ENCODE measurements at places on chromosomes 3 and 15.

DNA sequence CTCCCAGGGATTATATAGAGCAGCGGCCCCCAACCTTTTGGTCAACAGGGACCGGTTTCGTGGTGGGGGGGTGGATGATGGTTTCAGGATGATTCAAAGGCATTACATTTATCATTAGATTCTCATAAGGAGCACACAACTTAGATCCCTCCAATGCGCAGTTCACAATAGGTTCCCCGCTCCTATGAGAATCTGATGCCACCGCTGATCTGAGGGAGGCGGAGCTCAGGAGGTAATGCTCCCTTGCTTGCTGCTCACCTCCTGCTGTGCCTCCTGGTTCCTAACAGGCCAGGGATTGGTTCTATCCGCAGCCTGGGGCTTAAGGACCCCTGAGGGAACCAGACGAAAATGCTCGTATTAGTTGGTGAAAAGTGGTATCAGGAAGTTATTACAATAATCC, 1.3 kb upstream of the HACD2 start:
- peak; percentile 12 for DNase-seq

GRCh38 chr3:47504113-47504512, 9.4 kb downstream of the ELP6 start:
- no peak for DNase-seq

DNA sequence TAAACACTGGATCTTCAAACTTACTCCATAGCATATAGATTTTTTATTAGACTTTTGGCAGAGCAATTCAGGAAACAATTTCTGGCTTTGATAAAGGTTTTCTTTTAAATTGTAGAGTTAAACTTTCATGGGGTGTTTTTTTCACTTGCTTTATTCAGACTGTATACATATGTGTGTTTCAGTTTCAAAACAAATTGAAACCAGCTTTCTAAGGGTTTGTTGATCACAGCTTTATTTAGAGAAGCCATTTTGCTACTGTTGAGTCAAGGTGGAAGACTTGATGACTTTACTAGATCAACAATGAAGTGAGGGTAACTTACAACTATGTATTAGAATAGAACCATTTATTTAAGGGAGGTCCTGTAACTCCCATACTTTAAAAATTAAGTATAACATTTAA, 6.2 kb downstream of the UBE2E1 start:
- no peak for DNase-seq

DNA sequence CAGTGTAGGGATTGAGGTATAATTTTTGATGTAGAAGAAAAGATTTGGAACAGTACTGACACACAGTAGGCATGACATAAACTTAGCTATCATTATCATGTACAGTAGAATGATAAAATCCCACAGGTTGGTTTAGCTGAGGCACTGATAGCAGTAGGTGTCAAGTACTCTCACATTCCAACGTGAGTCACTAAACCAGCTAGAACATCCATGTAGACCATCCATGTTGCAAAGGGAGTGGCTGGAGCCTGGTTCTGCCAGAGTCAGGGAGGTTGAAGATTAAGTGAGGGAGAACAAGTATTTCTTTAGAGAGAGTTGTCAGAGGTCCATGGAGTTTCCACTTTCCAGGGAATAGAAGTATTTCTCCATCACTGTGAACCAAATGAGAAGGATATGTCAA, 157.2 kb upstream of the TMEM108 start:
- DNase-seq, result no peak

DNA sequence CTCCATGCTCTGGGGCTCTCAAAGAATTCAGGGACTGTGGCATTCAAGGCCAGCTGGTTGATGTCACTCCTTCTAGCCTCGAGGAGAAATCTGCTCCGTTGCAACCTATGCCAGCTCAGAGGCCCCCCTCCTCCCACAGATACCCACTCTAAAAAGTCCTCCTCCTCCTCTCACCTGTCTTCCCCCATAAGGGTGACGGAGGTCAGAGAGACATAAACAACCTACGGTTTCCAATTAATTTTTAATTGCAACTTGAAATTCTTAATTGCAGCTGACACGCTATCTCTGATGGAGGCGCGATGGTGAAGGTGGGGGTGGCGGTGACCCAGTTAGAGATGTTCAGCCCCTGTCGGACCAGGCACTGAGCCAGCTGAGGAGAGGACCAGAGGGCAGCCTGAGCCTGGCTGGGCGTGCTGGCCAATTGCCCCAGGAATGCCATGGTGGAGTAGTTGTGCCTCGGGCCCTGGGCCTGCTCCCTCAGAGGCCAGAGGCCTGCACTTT, 43.2 kb upstream of the INSYN1 start:
- DNase-seq, result no peak

GRCh38 chr3:148366743-148367410, 330.8 kb upstream of the AGTR1 start:
- DNase-seq, result peak; percentile 18

DNA sequence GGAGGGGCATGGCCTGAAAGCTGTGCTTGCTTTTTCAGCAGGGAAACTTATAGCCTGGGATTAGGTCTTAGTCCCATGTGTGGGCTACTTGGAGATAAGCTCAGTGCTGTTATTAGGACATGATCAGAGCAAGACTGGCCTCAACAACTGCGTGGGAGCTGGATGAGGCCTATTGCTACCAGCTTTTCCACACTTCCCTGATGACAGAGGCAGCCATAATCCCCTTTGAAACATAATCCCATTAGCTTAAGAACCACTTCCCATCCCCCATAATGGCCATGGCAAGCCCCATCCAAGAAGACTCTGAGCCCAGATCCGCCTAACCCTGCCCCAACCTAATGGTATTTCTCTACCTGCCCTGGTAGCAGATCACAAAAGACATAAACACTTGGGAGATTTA, 26.6 kb upstream of the GK5 start:
- no peak for DNase-seq

DNA sequence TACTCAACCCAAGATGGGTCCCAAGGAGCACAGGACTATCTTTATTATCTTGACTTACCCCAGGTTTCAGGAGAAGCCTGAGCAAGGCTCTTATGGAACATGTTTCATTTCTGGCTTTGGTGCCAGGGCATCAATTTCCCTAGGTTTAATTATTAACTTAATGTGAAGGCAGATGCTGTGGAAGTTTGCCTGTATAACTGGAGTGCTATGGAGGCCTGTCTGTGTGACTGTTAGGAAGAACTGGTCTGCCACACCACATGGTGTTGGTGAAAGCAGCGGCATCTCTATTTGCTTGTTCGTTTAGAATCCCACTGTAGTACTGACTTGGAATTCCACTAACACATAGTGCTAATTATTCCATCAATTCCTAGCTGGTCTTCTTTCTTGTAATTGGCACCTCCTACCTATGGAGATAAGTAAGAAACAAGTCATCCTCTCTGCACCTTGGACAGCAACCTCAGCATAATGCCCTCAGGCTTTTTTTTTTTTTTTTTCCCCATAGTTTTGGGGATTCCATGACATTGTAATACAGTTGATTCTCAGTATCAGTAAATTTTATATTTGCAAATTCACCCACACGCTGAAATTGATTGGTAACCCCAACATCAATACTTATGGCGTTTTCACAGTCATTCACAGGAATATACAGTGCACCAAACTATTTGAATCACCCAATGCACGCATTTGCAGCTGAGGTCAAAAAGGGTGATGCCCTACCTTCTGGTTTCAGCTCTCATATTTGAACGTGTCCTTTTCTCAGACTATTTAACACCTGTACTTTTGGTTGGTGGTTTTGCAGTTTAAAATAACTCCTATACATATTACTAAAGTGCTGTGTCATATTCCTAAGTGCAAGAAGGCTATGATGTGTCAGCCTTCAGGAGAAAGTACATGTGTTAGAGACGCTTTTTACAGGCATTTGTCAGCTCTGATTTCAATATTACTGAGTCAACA, 772.8 kb upstream of the LMCD1 start:
- no peak for DNase-seq

DNA sequence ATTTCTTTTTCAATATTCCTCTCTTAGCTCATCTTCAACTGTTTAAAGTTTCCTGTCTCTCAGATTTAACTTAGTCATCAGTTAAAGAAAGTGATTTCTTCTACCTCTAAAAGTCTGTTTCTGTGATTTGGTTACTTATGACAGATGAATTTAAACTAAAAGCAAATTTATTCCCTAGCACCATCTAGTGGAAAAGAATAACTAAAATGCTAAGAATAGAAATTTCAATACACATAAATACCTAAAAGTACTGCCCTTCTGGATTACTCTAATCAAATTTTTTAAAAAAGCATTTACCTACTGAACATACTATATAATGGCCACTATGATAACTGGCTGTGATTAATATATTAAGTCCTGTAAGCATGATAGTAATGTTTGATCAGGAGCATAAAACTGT, 14.0 kb upstream of the ZCWPW2 start:
- DNase-seq, result no peak

DNA sequence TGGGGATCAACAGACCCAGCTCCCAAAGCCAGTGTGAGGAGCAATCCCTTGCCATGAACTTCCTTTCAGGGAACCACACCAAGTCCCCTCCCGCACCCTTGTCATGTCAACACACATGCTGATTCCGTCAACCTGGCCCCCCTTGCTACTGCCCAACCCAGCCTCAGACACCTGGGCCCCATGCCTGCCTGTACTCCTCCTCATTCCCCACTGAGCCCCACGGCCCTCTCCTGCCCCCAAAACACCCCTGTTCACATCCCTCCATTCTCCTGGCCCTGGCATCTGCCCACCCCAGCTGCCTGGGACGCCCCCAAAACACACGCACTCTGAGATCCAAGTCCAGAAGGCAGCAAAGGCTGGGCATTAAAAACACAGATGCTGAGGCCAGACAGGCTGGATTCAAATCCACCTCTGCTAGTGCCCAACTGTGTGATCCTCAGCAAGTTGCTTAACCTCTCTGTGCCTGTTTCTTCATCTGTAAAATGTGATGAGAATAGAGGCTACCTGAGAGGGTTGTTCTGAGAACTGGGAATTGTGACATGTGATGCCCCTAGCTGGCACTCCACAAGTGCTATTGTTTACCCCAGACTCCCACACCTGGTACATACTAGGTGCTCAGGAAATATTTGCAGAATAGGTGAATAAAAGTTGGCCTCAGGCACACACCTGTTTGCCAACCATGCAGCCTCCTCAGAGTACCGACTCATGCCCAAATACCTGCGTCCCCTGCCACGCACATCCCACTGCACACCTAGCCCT, 2.3 kb downstream of the PLXND1 start:
- no peak for DNase-seq

GRCh38 chr15:37038716-37039106, 61.6 kb downstream of the MEIS2 start:
- DNase-seq, result no peak

GRCh38 chr15:29122506-29122905, 147.1 kb downstream of the NSMCE3 start:
- DNase-seq, result no peak

DNA sequence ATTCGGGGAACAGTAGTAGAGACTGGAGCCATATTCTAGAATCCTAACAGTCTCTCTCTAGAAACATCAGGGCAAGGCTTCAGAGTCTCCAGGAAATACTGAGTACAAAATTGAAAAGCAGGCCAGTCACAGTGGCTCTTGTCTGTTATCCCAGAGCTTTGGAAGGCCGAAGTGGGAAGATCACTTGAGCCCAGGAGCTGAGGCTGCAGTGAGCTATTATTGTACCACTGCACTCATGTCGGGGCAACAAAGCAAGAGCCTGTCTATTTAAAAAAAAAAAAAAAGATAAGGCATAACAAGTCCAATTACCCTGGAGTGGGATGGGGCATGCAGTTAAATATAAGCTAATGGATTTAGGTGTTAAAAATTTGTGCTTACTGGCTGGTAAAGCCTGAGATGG, 79.0 kb downstream of the SEMA6D start:
- no peak for DNase-seq
